ENCODE measurements at places on chromosomes 4 and X.

- DNase-seq: no peak
Observed at GRCh38 chr4:107666134-107666533, 53.9 kb downstream of the PAPSS1 start.

- DNase-seq: no peak
Observed at GRCh38 chr4:153936121-153936520, 147.2 kb upstream of the SFRP2 start.

- DNase-seq: no peak
Observed at GRCh38 chrX:104806346-104806745, 240.3 kb downstream of the IL1RAPL2 start.

GRCh38 chr4:69697536-69698242 is 44.6 kb upstream of the UGT2A1 start:
- no peak for DNase-seq

Measured in MG63 (cell line).